ENCODE measurements at places on chromosomes 3 and 15.

DNA sequence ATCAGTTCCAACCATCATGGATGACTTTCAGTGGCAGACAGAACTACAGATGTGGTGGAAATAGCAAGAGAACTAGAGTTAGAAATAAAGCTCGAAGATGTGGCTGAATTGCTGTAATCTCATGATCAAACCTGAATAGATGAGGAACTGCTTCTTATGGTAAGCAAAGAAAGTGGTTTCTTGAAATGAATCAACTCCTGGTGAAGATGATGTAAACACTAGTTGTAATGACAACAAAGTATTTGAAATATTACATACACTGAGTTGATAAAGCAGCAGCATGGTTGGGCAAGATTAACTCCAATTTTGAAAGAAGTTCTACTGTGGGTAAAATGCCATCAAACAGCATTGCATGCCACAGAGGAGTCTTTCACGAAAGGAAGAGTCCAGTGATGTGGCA is 131.7 kb upstream of the FAM3D start:
- DNase-seq, result no peak

DNA sequence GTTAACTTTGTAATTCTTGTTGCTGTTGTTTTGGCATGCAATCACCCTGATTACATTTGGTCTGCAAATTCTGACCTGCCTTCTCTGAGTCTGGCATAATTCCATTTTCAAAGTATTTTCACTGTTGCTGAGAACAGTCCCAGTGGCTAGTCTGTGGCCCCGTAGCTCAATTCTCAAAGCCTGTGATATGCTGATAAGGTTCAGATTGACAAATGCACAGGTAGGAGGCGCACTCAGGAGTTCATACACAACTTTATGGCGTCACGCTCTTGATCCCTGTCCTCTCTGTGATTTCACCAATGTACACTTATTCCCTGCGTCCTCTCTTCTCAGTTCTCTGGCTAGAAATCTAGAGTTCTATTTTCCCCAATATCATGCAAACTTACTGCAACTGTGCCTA is 376.6 kb upstream of the SLCO3A1 start:
- DNase-seq, result no peak

DNA sequence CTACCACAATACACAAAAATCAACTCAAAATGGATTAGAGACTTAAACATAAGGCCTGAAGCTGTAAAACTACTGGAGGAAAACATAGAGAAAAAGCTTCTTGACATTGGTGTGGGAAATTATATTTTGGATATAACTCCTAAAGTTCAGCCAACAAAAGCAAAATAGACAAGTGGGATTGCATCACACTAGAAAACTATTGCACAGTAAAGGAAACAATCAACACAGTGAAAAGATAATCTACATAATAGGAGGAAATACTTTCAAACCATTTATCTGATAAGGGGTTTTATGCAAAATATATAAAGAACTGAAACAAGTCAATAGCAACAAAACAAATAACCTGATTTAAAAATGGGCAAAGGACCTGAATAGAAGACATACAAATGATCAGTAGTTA is 37.6 kb upstream of the TP63 start:
- DNase-seq, result no peak

GRCh38 chr3:32240159-32240545 is 1.7 kb downstream of the CMTM8 start:
- no peak for DNase-seq

DNA sequence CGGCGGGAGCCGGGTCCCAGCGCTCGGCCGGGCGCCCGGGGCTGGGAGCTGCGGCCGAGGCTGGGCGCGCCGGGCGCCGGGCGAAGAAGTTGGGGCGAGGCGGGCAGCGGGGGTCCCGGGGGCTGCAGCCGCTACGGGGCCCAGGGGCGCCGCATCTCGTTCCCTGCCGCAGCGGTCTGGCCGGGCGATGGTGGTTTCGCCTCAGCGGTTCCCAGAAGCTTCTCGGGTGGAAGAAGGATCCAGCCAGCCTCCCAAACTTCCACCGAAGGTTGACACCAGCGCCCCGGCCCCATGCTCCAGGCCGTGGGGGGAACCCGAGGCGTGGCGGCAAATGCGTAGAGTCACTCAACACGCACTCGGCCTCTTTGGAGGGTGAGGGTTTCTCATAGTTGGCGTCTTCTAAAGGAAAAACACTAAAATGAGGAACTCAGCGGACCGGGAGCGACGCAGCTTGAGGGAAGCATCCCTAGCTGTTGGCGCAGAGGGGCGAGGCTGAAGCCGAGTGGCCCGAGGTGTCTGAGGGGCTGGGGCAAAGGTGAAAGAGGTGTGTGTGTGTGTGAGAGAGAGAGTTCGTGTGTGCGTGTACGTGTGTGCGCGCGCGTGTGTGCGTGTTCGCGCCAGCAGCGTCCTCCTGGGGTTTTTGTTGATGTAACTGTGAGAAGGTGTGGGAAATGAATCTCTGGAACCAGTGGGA is 940 bp downstream of the BOC start:
- peak; percentile 45 for DNase-seq

- DNase-seq, result no peak
Measured at GRCh38 chr15:58293622-58294550, 137.9 kb upstream of the LIPC start.

- no peak for DNase-seq
Measured at GRCh38 chr3:185818267-185818875, 6.5 kb downstream of the IGF2BP2 start.

- no peak for DNase-seq
Measured at GRCh38 chr3:53065841-53066480, 20.1 kb upstream of the SFMBT1 start.

- DNase-seq, result no peak
Measured at GRCh38 chr3:74273091-74273490, 341.4 kb downstream of the CNTN3 start.

- DNase-seq, result no peak
Measured at GRCh38 chr3:100810671-100811070, 101.4 kb downstream of the TFG start.

GRCh38 chr3:16506884-16507577 is 6.5 kb downstream of the RFTN1 start:
- no peak for DNase-seq

DNA sequence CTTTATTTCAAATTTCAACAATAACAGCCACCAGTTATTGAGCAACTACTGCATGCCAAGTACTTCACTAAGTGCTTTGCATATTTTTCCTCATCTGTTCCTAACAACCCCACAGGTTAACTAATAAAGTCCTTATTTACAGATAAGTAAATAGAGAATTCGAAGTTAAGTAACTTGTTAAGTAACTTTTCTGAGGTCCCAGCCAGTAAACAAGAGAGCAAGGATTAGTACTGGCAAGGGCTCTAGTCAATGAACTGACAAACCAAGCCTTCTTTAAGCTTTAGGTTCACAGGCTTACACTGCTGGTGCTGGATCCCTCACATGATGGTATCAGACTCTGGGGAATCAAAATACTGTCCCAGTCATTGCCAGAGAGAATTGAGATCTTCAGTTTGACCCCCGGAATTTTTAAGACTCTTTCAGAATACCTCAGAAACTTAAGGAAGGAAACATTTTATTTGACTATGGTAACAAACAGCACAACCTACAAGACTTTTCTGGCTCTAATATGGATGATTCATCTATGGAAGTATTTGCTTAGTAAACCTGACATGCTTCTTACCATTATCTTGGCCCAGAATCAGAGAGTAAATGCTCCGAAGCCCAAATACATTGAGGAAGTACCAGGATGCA is 16.5 kb downstream of the EMC3 start:
- DNase-seq, result no peak

- DNase-seq, result no peak
Measured at GRCh38 chr3:9826815-9827573, 16.8 kb downstream of the RPUSD3 start.

DNA sequence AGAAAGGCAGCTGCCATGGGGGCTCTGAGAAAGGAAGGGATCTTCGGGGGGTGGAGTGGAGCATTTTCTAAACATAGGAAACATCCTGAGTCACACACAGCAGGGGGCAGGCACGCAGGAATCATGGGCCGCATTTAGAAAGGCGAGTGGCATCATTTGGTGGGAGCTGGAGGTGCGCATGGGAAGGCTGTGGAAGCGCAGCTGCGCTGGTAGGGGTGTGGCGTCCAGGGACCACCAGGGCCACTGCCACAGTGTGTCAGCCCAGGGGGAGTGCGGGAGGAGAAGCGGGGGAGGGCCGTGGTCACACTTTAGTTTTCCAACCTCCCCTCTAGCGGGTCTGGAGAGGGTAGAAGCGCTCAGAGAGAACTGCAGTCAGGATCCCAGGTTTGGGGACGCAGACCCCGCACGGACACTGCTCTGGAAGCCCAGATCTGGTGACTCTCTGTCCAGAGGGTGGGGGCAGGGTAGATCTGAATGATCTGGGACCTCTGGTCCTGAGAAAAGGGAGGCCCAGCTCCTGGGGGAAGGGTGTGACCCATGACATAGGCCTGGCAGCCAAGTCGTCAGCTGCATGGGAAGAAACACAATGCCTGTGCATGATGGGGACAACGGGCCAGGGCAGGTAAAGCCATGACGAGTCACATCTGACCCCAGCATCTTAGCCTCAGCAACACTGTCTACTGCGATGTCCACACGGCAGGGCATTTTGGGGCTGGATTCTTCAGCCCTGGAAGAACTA is 88.0 kb upstream of the IQSEC1 start:
- DNase-seq, result no peak

DNA sequence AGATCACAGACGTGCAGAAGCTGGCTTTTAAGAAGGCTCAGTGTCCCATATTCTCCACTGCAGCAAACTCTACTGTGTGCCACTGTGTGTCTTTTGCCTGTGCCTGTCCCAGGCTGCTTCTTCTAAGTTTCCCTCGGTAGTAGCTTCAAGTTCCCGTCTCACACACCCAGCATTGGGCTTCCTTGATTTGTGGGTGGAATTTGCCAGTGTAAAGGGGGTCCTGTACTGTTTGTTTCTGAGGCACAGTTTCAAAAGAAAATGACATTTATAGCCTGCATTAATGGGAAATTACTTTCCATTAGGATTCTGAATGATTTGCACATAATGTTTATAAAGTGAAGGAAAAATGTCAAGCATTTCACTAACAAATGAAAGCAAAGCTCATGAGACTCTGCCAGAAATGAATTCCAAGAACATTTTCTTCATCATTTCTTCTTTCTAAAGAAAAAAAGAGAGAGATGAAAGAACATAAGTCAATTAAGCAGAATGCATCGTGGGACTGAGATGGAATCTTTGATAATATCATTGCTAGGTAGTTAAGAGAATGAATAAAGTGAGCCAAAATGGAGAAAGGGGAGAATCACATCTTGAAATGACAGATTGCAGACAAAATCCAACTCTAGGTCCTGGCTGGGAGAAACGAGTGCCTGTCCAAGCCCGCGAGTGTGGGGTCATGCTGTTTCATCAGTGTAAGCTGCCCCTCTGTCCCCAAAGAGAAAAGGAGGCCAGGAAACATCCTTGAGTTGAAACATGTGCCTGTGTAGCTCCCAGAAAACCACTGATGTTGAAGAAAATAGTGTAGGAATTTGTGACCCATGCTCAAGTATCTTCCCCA is 48.6 kb upstream of the ADAMTSL3 start:
- no peak for DNase-seq

- no peak for DNase-seq
Measured at GRCh38 chr3:61136191-61136590, 115.1 kb downstream of the FHIT start.

DNA sequence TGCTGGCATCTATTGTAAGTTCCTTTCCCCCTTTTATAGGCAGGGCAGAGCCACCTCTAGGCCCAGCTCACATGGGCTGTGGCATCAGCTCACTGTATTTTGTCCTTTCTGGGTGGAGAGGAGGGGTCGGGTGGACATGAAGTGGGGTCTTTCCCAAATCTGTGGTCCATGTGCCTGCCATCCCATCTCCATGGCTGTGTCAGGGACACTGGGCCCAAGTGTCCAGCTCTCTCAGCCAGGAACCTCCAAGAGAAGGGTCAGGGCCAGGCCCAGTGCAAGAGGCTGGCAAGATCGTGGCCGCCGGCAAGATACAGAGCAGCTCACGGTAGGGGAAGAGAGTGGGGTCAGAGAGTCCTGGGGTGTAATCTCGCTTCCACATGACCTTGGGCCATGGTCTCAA is 85.3 kb downstream of the PCSK6 start:
- DNase-seq, result no peak

- DNase-seq, result no peak
Measured at GRCh38 chr15:51750792-51751696, at the start of gene TMOD2. Gene TMOD2 (plus strand): TSS chr15:51751597. CDS start chr15:51766442, 14,845 bp downstream.

DNA sequence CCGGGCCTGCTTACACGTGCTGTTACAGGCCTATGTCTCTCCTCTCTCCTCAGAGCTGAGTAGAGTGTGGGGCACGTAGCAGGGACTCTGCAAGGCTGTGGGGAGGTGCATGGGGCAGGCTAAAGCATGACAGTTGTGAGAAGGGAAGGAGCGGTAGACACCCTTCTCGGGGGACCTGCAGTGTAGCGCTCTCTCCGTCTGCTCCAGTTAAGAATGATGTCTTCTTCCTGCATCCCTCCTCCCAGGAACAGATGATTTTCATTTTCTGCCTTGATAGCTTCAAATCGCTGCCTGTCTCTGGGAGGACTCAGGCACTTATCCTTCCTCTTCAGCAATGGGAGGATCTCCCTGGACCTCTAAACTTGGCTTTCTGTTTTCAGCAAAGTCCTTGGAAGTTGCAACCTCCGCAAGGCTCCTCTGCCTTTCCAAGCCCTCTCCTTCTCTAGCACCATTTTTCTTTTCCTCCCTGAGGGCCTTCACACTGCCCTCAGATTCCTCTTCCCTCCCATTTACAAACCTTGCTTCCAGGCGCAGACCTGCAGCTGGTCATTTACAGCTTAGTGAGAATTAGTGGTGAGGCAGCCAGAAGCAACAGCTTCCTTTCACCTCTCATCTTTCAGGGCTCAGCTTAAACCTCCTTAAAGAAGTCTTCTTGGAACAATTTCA is 23.4 kb upstream of the TLE3 start:
- no peak for DNase-seq

DNA sequence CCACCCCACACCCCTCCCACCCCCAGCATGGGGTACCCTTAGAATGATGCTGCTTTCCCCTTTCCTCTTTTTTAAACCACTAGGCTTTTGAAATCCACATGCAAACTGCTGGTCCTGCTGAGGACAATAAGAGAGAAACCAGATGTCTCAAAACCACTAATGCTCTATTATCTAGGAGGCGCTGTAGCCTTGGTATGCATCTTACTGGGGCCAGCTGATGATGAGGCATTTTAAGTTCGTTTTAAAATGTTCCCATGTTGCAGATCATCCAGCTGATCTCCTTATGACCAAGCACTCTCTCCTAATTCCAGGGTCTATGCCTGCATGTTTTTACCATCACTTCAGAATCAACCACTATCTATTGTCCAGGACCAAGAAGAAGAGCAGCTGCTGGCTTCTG is 1.3 kb downstream of the NME9 start:
- DNase-seq, result no peak

DNA sequence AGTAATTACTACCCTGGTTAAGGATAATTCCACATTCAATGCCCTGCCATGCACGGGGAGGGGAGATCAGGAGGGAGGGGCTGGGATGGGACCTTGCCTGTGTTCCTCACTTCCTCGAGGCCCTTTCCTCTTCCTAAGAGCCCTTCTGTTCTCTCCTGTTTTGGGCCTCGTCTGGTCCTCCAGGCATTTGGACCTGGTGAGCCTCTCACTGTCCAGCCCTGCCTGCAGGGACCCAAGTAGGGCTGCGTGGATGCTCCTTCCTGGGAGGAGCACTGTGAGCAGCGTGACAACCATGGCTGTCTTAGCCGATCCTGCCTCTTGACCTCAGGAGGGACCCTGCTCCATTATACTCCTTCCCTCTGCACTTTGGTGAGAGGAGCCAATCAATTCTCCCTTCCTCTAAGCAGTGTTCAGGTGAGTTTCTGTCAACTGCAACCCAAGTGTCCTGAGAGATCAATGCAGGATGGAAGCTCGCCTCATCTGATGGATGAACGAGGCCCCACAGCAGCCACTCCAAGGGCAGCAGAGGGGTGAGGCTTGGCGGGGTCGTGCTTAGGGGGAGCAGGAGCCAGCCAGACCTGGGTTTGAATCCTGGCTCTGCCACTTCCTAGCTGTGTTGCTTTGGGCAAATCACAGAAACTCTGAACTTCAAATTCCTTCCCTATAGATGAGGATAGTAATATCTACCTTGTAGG is 92.5 kb downstream of the IQSEC1 start:
- DNase-seq, result no peak

All from renal cortex interstitium (tissue), 15 donors.